ENCODE measurements at places on chromosomes 6 and 20.

DNA sequence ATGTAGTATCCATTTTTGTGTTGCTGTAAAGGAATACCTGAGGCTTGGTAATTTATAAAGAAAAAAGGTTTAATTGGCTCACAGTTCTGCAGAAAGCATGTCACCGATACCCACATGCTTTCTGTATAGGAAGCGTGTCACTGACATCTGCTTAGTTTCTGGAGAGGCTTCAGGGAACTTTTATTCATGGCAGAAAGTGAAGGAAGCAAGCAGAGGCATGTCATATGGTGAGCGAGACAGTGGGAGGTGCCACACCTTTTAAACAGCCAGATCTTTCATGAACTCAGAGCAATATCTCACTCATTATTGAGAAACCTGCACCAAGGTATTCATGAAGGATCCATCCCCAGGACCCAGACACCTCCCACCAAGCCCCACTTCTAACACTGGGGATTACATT lies 3.5 kb downstream of the SUMO4 start:
- DNase-seq = no peak

DNA sequence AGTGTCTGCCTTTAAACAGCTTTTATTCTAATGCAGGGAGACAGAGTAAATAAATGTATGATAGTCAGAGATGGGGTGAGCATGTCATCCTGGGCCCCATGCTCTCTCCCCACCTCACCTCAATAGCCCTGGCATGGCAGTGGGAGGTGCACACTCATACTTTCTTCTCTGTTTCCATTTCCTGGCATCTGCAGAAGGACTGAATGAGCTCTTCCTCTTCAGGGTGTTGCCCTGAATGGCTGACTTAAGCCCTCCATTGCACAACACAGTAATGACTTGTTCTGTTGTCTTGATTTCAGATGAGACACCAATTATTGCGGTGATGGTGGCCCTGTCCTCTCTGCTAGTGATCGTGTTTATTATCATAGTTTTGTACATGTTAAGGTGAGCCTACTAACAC lies 57.0 kb upstream of the GNRH2 start:
- DNase-seq = no peak

- no peak for DNase-seq
Observed at GRCh38 chr20:32285621-32286371, 8.3 kb downstream of the KIF3B start.

DNA sequence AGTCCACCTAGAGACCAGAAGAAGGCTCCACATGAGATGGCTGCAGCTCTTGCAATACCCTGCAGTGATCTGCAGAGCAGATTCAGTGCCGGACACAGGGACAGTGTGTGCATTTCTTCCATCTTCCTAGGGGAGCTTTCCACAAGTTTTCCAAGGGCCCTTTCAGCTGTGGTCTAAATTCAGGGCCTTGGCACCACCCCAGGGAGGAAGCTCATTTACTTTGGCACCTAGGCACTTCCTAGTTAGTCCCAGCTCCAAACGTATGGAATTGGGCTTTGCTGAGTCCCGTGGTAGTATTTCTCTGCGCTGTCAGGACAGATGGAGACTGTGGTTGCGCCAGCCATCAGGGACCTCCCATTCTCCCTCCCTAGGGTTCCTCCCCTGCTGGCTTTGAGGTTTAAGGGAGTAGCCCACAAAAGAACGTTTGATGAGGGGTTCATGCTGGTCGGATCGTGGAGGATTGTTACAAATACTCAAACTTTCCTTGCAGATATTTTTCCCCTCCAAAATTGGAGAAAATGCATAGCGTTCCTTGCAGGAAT lies 182.3 kb upstream of the UST start:
- DNase-seq = no peak

DNA sequence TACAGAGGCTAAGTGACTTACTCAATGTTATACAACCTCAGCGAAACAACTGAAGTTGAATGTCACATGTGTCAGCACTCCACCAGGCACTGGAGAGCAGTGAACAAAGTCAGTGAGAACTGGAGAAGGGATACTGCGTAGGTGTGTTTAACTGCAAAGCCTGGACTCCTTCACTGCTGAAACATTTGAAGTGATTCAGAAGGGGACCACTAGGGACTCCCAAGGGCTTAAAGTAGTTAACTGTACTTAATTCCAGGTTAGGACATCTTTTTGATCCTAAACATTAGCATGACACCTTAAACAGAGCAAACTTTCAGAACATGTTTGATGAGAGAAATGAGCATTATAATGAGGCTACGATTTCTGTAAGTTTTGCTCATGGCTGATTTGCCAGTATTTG lies 45.0 kb upstream of the ZBTB24 start:
- no peak for DNase-seq

DNA sequence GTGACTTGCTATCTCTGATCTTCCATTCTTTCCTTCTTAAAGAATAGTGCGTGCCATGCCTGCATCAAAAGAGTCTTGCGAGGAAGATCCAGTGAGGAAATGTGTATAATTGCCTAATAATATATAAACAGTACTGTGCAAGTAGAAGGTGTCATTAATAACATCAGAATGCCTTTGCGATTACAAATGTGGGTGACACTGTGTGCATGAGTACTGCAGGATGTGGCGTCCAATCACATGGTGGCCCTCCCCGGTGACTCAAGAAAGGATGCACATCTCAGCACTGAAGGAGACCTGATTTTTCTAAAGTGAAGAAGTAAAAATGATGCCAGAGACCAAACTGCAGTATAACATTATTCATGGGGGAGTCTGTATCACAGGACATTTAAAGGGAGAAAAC lies 107.5 kb upstream of the EDN1 start:
- no peak for DNase-seq

GRCh38 chr6:120211955-120212792 lies 862.6 kb upstream of the MAN1A1 start:
- no peak for DNase-seq

- DNase-seq = no peak
Observed at GRCh38 chr6:12189661-12190060, 100.5 kb upstream of the EDN1 start.

- no peak for DNase-seq
Observed at GRCh38 chr6:31697555-31697954, 5.6 kb downstream of the ABHD16A start.

DNA sequence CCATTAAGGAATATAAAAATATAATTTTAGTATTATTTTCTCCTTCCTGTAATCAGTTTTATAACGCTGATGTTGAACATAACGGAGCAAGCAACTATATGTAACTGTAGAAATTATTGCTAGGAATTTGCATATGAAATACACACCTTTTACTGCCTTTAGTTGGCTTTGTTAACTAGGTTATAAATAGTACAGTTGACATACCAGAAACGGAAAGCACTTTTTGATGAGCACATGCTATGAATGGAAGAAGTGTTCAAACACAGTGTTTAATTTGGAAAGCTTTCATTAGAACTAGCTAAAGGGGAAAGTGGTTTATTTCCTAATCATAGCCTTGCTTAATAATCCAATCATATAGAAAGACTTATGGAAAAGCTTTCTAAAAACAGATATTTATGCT lies 25.3 kb upstream of the BEND3 start:
- no peak for DNase-seq

- peak; percentile 21 for DNase-seq
Observed at GRCh38 chr6:1335367-1336037, 23.6 kb downstream of the FOXQ1 start.

GRCh38 chr6:85157311-85157710 lies 292.6 kb upstream of the NT5E start:
- DNase-seq = peak; percentile 19

DNA sequence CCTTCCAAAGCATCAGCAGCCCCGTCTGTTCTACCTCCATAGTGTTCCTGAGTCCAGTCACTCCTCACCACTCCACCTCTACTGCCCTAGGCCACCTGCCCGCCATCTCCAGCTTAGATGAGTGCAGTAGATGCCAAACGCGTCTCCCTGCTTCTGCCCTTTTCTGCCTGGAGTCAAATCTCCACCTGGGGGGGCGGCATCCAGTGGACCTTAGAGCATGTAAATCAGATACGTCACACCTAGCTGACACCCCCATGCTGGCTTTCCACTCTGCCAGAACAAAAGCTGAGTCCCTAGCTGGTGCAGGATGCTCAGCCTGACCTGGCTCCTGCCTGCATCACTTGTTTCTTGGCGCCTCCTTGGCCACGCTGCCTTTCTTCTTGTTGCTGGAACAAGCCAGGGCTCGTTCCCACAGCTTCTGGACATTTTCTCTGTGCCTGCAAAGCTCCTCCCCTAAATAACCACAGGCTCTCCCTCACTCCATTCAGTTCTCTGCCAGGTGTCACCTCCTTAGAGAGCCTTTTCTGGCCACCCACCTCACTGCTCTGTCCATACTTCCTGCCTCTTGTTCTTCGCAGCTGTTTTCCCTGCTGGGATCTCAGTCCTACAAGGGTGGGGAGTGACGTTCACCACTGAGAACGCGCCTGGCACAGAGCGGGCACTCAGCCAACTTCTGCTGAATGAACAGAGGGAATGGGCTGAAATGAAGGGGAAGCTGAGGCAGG lies 5.8 kb downstream of the DDR1 start:
- DNase-seq = no peak

GRCh38 chr20:19510611-19511010 lies 247.4 kb upstream of the RIN2 start:
- no peak for DNase-seq

GRCh38 chr6:109389650-109390274 lies 7.5 kb upstream of the CD164 start:
- no peak for DNase-seq

DNA sequence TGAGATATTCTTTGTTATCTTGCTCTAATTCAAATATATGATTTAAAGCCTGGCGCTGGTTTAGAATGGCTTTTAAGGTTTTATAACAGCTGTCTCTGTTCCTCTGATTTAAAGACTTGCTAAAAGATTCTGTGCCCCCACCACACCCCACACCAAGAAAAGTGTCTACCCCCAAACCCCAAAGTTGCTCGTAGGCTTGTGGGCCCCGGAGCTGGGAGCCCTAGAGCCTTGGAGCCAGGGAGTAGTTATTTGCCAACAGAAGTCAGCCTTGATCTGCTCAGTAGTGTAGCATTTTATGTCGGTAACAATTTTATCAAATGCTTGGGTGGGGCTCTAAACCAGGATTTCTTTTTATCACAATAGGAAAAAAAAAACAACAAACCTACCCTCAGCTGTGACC lies 105.2 kb upstream of the TRAF3IP2 start:
- DNase-seq = no peak

GRCh38 chr20:846894-847278 lies 13.4 kb downstream of the FAM110A start:
- no peak for DNase-seq

- DNase-seq = no peak
Observed at GRCh38 chr20:38000293-38000692, 33.0 kb downstream of the TTI1 start.

DNA sequence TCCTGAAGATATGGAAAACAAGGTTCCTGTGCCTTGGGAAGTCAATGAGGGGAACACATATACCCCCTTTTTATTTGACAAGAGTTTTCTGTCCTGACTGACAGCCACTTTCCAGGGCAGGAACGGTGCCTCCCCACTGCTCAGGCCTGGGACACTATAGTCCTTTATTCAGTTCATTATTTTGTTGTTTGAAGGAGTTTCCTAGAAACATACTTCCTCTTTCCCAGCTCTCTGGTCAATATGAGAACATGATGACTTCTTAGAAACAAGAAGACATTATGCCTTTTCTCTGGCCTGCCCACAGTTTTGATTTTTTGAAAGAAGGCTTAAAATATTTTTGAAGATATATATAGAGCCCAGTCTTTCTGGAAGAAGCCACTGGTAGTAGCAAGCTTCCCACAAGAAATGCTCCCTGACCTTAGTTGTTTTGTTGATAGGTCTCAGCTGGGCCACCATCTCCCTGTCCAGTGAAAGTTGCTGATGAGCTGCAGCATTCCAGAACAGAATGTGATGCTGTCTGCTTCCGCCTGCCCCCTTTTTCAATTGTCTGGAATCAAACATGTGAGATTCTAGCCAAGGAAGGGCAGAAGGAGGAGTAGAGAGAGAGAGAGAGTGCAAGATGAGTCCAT lies 350.0 kb upstream of the PRND start:
- DNase-seq = no peak

DNA sequence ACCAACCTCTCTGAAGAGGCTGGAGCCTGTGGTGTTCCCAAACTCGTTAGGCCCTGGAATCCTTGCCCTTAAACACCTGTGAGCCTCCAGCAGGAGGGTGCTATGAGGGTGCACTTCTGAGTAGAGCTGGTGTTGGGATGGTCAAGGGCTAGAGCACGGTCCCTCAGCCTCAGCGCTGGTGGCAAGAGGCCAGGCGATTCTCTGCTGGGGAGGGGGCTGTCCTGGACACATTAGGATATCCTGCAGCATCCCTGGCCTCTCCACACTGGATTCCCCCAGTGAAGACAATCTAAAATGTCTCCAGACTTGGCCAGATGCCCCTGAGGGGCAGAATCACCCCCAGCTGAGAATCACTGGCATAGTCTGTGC lies 157.8 kb downstream of the SYCP2 start:
- DNase-seq = no peak

- no peak for DNase-seq
Observed at GRCh38 chr6:165229216-165229615, 80.2 kb downstream of the C6orf118 start.

DNA sequence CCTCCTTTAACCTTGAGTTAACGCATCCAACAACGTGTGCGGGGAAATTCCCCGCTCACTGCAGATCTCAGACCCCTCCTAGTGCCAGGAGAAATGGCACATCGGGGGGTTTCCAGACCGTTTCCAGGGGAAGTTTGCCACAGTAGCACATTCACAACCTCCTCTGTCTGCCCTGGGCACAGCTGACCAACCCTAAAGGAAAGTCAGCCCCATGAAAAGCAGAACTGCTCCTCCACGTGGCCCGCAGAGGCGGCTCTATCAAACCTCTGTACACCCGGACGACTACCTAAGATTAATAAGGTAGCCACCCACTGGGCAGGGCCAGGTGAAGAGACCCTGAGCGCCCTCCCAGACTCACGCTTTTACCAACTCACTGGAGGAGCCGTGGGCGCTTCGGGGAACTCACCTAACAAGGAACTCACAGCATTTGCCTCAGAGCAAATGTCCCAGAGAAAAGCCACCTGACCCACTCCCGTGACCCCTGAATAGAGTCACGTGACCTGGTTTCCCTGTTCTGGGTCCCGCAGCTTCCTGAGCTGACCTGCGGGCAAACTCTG lies 93.1 kb downstream of the PRND start:
- DNase-seq = no peak

DNA sequence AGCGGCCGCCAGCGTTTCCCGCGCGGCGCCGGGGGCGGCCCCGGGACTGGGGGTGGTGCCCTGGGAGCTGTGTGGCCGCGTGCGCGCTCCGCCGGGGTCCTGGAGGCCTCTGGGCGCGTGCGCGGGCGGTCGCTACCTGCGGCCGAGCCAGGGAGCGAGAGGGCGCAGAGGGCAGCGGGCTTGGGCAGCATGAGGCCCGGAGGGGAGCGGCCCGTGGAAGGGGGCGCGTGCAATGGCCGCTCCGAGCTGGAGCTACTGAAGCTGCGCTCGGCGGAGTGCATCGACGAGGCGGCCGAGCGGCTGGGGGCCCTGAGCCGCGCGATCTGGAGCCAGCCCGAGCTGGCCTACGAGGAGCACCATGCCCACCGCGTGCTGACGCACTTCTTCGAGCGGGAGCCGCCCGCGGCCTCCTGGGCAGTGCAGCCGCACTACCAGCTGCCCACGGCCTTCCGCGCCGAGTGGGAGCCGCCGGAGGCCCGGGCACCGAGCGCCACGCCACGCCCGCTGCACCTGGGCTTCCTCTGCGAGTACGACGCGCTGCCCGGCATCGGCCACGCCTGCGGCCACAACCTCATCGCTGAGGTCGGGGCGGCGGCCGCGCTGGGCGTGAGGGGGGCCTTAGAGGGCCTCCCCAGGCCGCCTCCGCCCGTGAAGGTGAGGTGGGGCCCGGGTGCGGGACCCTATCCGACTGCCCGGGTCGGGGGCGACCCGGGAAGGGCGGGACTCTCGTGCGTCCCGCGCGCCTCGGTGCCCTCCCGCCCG lies at the start of gene PM20D2:
Gene PM20D2, plus strand, starts transcription at position 100 of the 762 bp plus-strand sequence. Its CDS starts 90 bp downstream, at position 190.
- no peak for DNase-seq

All from AG04449 (cell line).